ELR (cell line): ENCODE measurements at places on chromosomes 2 and 18.
A peak's percentile ranks its signal among the peaks of the same experiment; 100 is the strongest.

DNA sequence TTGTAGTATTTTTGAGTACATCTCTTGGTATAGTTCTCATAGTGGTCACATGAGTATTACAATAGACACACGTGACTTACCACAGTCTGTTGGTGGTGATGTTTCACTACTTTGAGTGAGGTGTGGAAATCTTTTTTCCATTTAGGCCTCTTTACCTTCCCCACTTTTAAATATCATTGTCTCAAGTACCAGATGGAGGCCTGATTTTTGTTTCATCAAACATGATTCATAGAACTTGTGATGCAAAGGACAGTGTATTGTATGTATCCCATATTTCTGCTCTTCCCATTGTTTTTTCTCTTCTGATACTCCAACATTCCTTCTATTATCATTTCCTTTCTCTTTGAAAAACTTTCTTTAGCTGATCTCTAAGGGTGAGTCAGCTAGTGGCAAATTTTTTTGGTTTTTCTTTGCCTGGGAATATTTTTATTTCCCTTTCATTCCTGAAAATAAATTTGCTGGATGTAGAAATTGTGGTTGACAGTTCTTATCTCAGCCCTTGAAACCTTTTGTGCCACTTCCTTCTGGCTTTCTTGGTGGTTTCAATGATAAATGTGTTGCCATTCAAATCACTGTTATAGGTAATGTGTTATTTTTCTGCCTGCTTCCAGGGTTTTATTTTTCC, 32.8 kb downstream of the RFX8 start:
- peak; percentile 79 for DNase-seq

DNA sequence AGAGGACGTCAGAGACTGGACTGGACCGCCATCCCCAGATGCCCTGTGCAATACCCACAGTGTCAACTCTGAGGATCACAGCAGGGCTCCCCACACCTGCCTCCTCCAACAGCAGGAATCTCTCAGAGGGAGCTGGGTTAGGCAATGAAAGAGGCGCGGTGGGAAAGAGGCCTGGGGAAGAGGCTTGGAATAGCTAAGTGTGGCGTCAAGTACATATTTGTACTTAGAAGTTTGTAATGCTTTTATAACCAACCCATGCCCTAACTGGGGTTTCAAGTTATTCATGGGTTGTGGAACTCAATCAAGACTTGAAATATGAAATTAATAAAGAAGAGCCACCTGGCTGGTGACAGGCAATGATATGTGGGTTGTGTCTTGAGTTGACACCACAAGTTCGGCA, 28.7 kb downstream of the CYP26B1 start:
- DNase-seq, result no peak

DNA sequence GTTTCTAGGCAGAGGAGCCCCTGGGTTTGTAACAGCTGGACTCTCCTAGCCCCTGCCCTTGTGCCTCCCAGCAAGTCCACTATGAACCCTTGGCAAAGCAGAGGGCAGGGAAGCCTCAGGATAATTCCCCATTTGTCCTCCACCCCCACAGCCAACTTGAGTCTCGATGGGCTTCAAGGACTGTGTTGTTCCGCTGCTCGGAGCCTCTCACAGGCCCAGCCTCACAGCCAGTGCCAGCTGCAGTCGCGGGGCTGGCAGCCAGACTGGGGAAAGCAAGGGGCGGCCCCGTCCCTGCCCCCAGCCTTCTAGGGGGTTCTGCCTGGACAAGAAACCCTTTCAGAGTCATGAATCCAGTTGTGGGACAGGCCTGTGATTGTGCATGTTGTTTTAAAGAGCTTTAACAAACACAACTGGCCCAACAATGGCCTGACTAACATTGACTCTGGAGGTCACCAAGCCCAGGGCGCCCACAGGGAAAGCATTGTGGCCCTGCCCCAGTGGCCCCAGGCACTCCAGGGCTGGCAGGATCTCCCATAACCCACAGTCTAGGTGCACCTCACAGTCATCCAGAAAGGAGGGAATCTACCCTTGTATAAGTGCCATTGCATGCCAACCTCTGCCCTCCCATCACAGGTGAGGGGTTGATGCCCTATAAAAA, 71.8 kb upstream of the DAPL1 start:
- no peak for DNase-seq

- no peak for DNase-seq
Measured at GRCh38 chr18:29087616-29088246, 910.8 kb upstream of the CDH2 start.

- no peak for DNase-seq
Measured at GRCh38 chr2:129469871-129470270, 509.6 kb upstream of the RAB6C start.

DNA sequence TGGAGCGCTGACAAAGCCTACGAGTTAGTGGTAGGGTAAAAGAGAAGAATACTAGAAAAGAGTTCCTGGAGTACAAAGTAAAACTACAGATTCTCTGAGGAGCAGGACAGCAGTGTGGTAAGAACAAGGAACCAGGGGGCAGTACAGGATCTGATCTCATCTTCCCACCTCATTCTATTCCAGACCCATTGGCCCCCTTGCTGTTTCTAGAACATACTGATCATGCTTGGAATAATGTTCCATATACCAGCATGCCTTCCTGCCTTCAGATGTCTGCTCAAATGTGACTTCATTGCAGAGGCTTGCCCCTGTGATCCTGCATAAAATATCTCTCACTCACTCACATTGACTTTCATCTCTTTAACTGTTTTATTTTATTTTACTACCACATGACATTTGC, 19.3 kb downstream of the MSGN1 start:
- DNase-seq, result no peak

DNA sequence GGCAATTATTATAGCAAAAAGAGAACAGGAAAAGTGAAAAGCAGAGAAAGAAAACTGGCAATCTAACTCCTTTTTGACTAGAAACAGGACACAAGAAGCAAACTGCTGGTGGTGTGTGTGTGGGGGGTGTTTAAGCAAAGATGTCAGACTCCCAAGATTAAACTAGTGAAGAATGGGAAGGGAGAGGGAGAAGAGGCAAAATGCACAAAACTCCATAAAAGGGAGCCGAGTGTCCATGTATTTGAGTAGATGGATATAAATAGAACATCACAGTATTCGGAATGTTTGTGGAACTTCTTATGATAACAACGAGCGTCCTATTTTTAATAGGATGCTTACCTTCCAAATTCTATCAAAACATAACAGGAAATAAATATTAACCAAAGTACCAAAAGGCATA, 179.8 kb upstream of the TRIB2 start:
- no peak for DNase-seq

GRCh38 chr2:237633061-237633561, 5.7 kb downstream of the LRRFIP1 start:
- DNase-seq, result no peak

GRCh38 chr2:39618236-39618635, 47.5 kb upstream of the TMEM178A start:
- no peak for DNase-seq
